ENCODE measurements at places on chromosomes 12 and 14.

DNA sequence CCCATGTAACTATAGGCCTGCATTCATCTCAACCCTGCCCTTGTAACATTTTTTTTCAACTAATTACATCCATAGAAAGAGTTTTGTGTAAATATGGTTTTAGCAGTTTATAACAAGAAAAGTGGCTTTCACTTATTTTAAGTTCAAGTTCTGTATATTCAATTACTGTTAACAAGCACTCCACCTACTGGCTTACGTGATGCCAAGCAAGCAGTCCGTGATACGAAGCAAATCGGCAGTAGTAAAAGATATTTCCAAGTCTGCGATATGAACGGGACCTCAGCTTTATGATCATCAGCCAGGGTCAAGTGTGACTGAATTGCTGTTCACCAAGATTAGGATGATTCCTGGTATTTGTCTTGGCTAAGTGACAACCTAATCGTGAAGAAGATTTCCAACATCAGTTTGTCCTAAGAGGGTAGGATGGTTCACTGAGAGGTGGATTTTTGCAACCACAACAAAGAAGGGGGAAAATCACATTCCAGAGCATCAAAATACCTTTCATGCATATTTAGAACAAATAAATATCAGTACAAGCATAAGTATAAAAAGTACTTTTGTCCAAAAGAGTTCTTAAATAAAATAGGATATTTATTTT lies 456.2 kb downstream of the FOXG1 start:
- no peaks in the 10 kb centered on the region for H3K36me3 ChIP-seq
- DNase-seq: no peak
- H3K4me1 ChIP-seq: no peaks in the 10 kb centered on the region
- H3K27ac ChIP-seq: no peak overlapping the region
- H3K4me3 ChIP-seq: no peak overlapping the region

DNA sequence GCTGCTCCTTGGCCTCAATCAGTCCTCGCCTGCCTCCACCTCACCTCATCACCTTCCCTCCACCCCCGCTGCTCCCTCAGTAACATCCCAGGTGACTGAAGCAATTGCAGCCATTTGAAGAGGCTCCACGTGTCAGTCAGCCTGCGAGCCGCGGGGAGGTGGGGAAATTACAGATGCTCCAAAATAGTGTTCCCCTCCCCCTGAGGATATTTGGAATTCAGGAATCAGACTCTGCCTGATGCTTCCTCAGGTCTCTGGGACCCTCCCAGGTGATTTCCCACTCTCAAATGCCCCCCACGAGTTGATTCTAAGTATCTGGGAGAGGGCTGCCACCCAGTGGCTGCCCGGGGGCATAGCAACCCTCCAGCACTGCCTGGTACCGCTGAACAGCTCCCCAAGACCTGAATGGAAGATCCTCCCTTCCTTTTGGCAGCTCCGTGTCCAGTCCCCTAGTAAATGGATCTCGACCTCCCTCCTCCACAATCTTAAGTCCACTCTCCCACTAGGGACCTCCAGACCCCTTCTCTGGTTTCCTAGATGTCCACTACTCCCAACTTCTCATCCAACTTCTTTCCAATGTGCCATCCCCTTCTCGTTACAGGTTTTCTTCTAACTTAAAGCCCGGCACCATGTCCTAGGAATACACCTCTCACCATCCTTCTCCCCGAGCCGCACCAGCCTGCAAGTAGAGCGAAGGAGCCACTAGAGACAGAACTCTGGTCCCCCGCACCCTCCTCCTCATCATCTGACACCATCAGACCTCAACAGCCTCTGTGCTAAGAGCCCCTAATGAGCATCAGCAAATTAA lies 1.4 kb upstream of the ASIC1 start:
- H3K4me1 ChIP-seq: peaks cover 44% of the 10 kb centered on the region
- DNase-seq: peak; percentile 72

- H3K4me3 ChIP-seq: no peak overlapping the region
- H3K27ac ChIP-seq: no peak overlapping the region
- peaks cover 55% of the 10 kb centered on the region for H3K27me3 ChIP-seq
- DNase-seq: no peak
- no peaks in the 10 kb centered on the region for H3K36me3 ChIP-seq
Measured at GRCh38 chr14:104460791-104461651, 118.5 kb upstream of the C14orf180 start.

DNA sequence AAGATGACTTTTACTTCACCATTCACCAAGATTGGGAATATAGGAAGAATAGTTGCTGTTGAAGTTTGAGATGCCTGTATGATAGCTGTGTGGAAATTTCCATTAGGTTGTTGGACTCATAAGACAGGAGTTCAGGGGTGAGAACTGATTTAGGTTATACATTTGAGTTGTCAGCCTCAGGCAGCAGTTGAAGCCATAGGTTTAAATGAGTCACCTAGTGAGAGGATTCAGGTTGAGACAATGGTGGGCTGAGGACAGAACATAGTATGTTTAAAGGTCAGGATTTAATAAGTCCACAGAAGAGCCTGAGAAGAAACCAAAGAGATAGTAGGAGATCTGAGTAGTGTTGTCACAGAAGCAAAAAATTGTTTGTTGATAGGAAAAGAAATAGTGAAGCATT lies 63.6 kb upstream of the MON2 start:
- no peaks in the 10 kb centered on the region for H3K27me3 ChIP-seq
- no peak overlapping the region for H3K4me3 ChIP-seq
- peaks cover 1% of the 10 kb centered on the region for H3K4me1 ChIP-seq
- peaks cover 43% of the 10 kb centered on the region for H3K36me3 ChIP-seq
- H3K27ac ChIP-seq: peak overlapping the region; percentile 18

DNA sequence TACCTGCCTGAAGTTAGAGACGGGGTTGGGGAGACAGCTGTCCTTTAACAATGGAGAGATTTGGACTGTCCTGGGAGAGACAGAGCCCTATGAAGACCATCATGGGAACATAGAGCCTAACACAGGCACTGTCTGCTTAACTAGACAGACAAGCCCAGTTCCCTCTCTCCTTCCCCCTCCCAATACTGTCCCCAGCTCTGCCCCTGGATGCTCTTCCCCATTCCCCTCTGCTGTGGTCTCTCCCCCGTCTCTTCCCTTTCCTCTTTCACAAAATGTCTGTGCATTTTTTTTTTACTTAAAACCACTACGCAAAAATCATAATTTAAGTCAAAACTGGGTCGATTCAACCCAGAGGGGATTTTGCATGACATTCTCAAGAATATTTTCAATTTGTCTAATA lies 232.9 kb downstream of the CHST11 start:
- H3K27me3 ChIP-seq: no peaks in the 10 kb centered on the region

DNA sequence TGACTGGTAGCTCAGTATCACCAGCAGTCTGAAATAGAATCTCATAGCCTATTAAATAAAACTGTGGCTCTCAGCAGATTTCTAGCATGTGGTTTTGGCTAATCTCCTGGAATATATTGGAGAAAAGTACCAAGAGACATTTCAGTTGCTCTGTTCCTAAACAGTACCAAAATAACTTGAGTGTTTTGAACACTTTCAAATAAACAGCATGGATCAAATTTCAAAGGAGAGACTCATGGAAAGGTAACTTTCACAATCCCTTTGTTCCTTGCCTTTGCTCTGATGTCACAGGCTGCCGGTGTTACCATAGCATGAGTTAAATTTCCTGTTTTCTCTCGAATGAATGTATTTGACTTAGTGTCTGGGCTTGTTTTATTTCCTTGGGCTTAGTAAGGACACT lies 3.4 kb downstream of the ARG2 start:
- DNase-seq: no peak
- peaks cover 18% of the 10 kb centered on the region for H3K4me1 ChIP-seq
- peaks cover 7% of the 10 kb centered on the region for H3K27me3 ChIP-seq
- no peak overlapping the region for H3K27ac ChIP-seq
- no peak overlapping the region for H3K4me3 ChIP-seq
- H3K36me3 ChIP-seq: peaks cover 4% of the 10 kb centered on the region

- H3K27ac ChIP-seq: peak overlapping the region; percentile 87
- H3K27me3 ChIP-seq: peaks cover 2% of the 10 kb centered on the region
- H3K4me1 ChIP-seq: peaks cover 54% of the 10 kb centered on the region
- peak overlapping the region; percentile 59 for H3K4me3 ChIP-seq
- DNase-seq: no peak
Measured at GRCh38 chr14:65849558-65849957, 437.0 kb downstream of the FUT8 start.

- H3K27ac ChIP-seq: no peak overlapping the region
- H3K4me1 ChIP-seq: no peaks in the 10 kb centered on the region
- H3K4me3 ChIP-seq: no peak overlapping the region
- peaks cover 4% of the 10 kb centered on the region for H3K27me3 ChIP-seq
Measured at GRCh38 chr12:64890873-64891468, 66.5 kb downstream of the TBC1D30 start.
